ENCODE measurements at places on chromosomes 4 and X. TPM values are rescaled to one million over a fixed set of nuclear protein-coding genes. Genes with fewer than 3 reads are reported as not detected.

- peaks cover 5% of the 10 kb centered on the region for H3K4me1 ChIP-seq
- no peaks in the 10 kb centered on the region for H3K36me3 ChIP-seq
- DNase-seq, result peak; percentile 17
- no peak overlapping the region for H3K4me3 ChIP-seq
These were observed 1050.0 kb upstream of the INTU start for GRCh38 chr4:126582737-126583136.

DNA sequence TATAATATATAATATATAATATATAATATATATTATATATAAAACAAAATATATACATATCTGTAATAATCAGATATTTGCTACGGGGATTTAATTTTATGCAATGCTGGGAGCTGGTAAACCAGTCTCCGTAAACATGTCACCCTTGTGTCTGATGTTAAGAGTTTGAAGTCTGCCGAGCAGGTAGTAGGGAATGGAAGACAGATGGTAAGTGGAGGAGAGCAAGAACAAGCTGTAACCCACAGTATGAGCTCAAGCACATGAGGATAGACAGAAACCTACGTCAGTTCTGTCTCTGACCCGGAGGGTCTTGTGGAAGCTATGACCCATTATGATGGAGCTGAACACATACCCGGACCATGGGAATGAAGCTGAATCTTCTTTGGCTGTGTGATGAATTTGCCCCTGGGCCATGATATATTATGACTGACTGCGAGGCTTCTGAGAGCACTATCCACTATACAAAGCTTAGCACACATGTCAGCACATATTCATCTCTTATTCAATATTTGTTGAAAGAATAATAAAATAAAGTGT lies 46.2 kb downstream of the TIGD2 start:
- H3K4me3 ChIP-seq, result no peak overlapping the region
- no peak for DNase-seq
- peaks cover 9% of the 10 kb centered on the region for H3K4me1 ChIP-seq
- no peaks in the 10 kb centered on the region for H3K27me3 ChIP-seq
- H3K36me3 ChIP-seq, result no peaks in the 10 kb centered on the region
- H3K27ac ChIP-seq, result no peak overlapping the region

DNA sequence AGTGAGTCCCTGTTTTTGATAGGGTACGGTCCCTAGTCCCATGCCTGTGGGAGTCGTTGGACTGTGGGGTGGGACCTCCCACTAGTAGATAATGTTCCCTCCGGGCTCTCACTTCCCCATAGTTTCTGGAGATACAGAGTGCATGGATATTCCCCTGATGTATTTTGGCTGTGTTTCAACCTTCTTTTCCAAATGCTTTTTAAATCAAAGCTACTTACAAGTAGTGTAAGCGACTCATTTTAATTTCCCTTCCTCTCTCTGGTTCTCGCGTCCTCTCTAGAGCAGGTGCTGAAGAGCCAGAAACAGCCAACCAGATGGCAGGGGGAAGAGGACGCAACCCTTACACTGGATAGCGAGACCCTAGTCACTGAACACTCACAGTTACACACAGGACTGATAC lies 79.2 kb downstream of the ZNF827 start:
- H3K4me1 ChIP-seq, result peaks cover 45% of the 10 kb centered on the region
- H3K36me3 ChIP-seq, result peaks cover 23% of the 10 kb centered on the region
- H3K27ac ChIP-seq, result peak overlapping the region; percentile 31
- H3K4me3 ChIP-seq, result no peak overlapping the region

GRCh38 chrX:39018541-39018940 lies 217.3 kb downstream of the MID1IP1 start:
- peaks cover 7% of the 10 kb centered on the region for H3K4me1 ChIP-seq
- no peak overlapping the region for H3K4me3 ChIP-seq
- H3K27me3 ChIP-seq, result peaks cover 2% of the 10 kb centered on the region
- no peak for DNase-seq
- H3K36me3 ChIP-seq, result no peaks in the 10 kb centered on the region
- H3K27ac ChIP-seq, result no peak overlapping the region

DNA sequence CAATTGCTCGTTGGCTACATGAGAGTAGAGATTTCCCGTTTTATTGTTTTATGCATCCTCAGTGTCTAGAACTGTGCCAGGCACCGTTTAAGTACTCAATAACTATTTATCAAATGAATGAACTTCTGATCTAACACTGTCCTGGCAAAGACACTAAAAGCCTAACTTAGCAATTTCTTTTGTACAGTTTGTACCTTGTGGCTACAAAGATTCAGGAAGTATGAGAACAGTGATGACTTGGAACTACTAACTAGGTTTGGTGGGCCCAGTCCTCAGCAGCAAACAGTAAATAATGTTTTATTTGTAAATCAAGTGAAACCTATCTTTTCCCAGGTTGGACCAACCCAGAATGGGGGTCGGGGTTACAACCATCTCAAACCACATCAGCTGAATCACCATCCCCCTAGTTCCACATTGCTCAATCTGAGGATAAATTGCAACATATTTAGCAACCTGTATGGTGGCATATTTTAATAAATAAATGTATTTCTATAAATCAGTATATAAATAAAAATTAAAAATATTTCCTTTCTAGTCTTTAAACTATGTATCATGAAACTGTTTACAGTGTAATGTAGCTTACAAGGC lies 12.3 kb upstream of the SCRG1 start:
- H3K4me3 ChIP-seq, result no peak overlapping the region
- no peaks in the 10 kb centered on the region for H3K36me3 ChIP-seq
- H3K27ac ChIP-seq, result no peak overlapping the region
- H3K4me1 ChIP-seq, result no peaks in the 10 kb centered on the region

The KANTR gene
- total RNA-seq, result 14.9 TPM
